ENCODE measurements at places on chromosomes 13 and 19. TPM values are rescaled to one million over a fixed set of nuclear protein-coding genes. Genes with fewer than 3 reads are reported as not detected.

The RELB gene
- 4.8 TPM for polyA plus RNA-seq

- DNase-seq, result no peak
Observed at GRCh38 chr13:98174307-98174706, 2.8 kb downstream of the RNF113B start.

- no peak for DNase-seq
Observed at GRCh38 chr13:43077906-43078305, 54.5 kb downstream of the DNAJC15 start.

DNA sequence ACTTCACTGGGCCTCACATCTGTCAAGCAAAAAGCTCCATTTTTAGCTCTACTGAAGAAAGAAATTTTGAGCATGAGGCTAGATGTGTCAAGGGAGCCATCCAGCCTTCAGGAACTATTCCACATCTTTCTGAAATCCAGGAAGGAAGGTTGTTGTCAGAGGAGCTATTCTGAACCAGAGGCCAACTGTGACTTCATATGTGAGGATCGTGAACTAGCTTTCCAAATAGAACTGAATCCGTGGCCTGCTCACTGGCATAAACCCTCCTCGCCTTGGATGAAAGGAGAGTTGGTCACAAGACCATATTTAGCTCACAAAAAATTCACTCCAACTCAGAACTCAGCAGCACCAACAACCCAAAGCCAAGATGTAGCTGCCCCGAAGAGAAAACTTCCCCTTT, 195.8 kb downstream of the FOXO1 start:
- no peak for DNase-seq

DNA sequence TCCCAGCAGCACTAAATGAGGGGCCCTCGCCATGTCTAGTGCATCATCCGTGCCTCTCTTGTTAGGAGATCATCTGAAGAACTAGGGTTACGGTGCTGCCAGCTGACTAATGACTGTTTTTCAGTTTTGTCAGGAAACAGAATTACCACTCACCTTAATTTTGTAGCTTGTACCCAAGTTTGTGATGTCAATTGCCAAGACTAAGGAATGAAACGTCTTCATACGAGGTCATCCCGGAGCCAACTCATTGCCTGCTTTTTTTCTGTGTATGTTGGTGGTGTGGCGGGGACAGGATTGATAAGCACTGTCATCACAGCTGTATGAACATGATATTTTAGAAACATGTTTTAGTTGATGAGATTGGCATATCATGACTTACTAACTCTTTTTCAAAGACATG, 100.6 kb downstream of the TNFRSF19 start:
- no peak for DNase-seq

DNA sequence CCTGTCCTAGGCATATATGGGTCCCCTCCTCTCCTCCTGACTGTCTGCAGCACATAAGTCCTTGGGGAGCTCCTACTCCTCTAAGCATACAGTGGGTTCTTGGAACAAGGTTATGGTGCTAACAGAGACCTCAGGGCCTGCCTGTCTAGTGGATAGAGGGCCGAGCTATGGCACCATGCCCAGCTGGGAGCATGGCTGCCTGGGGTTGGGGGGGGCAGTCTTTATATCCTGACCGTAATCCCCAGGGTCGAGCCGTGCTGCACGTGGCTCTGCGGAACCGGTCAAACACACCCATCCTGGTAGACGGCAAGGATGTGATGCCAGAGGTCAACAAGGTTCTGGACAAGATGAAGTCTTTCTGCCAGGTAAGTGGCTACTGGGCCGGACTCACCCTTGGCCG, 3.3 kb downstream of the GPI start:
- DNase-seq, result no peak

The APOC1 gene
- polyA plus RNA-seq, result 10.9 TPM

DNA sequence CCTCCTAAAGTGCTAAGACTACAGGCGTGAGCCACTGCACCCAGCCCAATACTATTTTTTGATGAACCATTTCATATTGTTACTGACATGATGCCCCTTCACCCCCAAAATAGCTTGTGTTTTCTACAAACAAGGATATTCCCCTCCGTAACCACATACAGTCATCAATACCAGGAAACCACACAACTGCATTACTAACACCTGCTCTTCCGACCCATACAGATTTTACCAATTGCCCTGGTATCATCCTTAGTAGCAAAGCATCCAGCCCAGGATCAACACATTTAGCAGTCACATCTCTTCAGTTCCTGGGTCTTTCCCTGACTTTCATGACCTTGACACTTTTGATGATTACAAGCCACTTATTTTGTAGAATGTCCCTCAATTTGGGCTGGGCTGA, 33.6 kb downstream of the KCTD15 start:
- no peak for DNase-seq

DNA sequence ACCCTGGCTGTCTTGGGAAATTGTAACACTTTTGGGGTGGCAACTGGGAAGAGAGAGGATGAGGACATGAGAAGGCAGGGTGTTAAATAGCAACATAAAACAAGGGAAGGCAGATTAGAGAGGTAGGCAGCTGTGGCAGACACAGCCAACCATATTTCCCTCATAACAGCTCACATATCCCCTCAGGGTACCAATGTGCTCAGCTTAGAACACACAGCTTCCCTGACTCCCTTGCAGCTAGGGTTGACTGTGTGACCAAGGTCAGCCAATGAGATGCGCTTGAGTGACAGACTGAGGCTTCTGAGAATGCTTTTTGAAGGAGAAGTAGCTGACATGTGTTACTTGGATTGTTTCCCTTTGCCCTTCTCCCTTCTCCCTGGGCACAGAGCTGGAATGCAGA, 28.8 kb upstream of the SPATA13 start:
- no peak for DNase-seq

The CFAP97D2 gene
- not detected for polyA plus RNA-seq

- no peak for DNase-seq
Observed at GRCh38 chr13:93480553-93481106, 254.0 kb downstream of the GPC6 start.

The ANO8 gene
- polyA plus RNA-seq, result 7.8 TPM

- no peak for DNase-seq
Observed at GRCh38 chr13:79445968-79446645, 34.8 kb upstream of the NDFIP2 start.

DNA sequence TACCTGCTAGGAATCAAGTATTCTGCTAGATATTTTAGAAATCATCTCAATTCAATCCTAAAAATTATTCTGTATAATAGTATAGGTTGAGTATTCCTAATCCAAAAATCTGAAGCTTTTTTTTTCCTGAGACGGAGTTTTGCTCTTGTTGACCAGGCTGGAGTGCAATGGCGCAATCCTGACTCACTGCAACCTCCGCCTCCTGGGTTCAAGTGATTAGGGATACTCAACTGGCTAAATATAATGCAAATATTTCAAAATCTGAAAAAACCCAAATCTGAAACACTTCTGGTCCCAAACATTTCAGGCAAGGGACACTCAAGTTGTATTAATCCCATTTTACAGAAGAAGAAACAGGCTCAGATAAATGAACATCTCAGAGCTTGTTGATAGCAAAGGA, 17.2 kb upstream of the USPL1 start:
- no peak for DNase-seq

DNA sequence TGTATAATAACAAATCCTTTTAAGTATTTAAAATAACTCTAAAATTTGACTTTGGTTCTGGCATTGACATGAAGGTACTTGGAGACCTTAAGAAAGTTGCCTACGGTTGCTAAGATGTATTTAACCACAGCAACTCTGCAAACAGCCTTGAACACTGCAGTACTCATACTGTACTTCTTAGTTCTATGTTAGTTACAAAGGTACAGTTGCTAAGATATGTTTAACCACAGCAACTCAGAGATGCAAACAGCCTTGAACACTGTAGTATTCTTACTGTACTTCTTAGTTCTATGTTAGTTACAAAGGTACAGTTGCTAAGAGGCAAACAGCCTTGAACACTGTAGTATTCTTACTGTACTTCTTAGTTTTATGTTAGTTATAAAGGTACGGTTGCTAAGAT, 268.3 kb upstream of the MIR17HG start:
- DNase-seq, result no peak

DNA sequence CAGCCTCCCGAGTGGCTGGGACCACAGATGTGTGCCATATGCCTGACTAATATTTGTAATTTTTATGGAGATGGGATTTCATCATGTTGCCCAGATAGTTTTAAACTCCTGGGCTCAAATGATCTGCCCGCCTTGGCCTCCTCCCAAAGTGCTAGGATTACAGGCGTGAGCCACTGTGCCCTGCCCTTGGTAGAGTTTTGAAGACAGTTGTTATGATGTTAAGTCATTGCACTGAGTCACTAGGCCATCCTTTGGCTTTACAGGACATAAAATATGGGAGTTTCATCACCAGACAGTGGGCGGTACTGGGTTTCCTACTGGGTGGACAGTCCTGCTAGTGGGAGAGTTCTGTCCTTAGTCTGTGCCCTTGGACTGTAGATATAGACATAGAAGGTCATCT, 282.5 kb downstream of the ATP8A2 start:
- no peak for DNase-seq

DNA sequence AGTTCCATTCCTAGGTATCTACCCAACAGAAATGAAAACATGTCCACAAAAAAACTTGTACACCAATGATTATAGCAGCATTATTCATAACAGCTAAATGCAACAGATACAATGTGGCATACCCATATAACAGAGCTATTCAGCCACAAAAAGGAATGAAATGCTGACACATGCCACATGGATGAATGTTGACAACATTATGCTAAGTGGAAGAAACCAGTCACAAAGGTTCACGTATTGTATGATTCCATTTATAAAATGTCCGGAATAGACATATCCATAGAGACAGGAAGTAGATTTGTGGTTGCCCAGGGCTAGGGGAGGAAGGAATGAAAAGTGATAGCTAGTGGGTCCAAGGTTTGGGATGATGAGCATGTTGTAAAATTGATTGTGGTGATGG, 10.8 kb downstream of the CRYL1 start:
- no peak for DNase-seq

DNA sequence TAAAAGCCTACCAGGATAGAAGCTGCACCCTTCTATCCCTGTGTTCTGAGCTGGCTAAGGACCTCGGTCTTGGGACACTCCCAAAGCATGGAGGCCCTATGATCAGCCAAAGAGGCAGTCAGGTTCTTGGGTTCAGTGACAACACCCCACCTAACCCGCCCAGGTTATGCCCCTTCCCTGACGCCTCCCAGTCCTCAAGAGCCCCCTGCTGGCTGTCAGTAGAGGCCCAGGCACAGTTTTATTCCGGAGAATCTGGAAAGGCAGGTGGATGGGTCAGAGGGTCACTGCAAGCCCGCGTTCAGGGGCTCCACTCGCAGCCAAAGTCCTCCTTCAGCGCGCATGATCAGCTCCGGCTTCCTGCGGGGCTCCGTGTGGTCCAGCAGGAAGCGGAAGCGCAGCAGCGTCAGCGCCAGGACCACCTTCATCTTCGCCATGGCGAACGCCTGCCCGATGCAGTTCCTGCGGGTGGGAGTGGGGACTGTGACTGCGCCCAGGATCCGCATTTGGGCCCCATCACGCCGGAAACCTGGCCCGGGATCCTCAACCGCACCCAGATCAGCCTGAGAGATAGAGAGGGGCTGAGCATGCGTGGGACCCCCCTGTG, 22.3 kb downstream of the OR10H3 start:
- DNase-seq, result no peak

DNA sequence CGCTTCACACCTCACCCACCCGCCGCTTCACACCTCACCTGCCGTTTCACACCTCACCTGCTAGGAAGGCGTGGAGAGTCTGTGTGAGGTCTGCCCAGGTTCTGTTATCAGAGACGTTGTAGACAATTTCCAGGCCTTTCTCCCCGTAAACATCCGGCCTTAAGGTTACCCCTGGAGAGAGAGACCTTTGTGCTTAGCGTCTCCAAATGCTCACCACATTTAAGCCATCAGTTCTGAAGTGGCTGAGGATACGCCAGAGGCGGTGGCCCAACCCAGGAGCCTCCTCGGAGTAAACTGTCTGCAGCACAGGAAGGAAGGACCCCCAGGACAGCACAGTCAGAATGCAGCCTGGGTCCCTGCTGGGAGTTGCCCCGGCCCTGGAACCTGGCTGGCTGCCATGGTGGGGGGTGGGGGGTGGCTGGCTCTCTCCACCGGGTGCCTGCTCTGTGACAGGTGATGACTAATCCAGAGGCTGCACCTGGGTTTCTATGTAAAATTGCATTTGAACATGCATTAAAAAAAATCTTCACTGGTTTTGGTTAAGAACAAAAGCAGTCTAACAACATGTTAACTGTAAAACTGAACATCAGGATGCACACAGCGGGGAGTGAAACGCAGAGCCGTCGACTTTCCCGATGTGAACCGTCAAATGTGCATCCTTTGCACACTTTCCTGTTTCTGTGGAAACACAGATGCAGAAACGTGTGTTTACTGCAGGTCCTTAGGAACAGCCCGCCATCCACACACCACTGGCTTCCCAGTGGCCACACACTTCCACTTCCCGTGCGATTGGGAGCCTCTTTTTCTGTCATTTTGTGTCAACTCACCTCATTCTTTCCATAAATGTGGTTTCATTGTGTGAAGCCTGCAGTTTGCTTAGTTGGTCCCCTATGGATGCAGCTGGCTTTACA, 4.5 kb downstream of the ATP4B start:
- DNase-seq, result no peak

GRCh38 chr19:35004517-35005255, 4.6 kb downstream of the GRAMD1A start:
- no peak for DNase-seq

DNA sequence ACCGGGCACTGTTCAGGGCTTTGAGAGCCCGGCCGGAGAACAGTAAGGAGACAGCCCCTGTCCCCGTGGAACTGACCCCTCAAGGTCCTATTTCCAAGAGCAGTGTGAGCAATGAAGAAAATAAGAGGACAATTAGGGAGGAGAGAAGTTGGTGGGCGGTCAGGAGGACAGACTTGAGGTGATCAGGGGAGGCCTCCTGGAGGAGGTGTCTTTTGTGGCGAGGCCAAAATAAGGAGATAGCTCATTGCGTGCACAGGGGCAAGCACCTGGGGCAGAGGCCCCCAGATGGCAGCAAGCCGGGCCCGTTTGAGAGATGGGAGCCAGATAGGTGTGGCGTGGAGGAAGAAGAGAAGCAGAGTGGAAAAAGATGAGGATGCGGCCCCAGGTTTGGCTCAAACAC, 2.8 kb upstream of the LRRC4B start:
- DNase-seq, result no peak

The TINCR gene
- 0.38 TPM for polyA plus RNA-seq

- no peak for DNase-seq
Observed at GRCh38 chr13:97460853-97461252, 26.9 kb downstream of the RAP2A start.

The CD177 gene
- 0.40 TPM for polyA plus RNA-seq

The NRTN gene
- polyA plus RNA-seq, result 2.0 TPM
